Activated CD8-positive, alpha-beta memory T cell treated with anti-CD3 and anti-CD28 coated beads, Interleukin-2, amount 50 U/mL, for 4 hours (primary cell): ENCODE measurements at places on chromosomes 1 and 21.

DNA sequence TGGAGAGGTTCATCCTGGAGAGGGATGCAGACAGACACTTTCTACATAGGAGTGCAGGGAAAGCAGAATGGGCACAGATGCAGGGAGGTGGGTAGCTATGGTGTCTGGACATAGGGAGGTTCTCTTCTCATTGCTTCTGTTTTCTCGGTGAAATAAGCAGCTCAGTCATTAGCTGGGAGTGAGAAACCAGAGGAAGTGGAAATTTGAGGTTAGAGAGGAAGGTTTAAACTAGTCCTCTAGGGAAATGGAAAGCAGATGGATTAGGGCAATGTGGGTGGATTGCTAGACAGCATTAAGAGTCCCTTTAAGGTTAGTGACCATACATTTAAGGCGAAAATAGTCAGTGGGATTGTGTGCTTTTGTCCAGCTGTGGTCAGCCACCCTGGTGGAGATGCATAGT lies 39.6 kb downstream of the MPZL1 start:
- DNase-seq = no peak

GRCh38 chr1:58398714-58399113 lies 147.8 kb downstream of the OMA1 start:
- DNase-seq = no peak

DNA sequence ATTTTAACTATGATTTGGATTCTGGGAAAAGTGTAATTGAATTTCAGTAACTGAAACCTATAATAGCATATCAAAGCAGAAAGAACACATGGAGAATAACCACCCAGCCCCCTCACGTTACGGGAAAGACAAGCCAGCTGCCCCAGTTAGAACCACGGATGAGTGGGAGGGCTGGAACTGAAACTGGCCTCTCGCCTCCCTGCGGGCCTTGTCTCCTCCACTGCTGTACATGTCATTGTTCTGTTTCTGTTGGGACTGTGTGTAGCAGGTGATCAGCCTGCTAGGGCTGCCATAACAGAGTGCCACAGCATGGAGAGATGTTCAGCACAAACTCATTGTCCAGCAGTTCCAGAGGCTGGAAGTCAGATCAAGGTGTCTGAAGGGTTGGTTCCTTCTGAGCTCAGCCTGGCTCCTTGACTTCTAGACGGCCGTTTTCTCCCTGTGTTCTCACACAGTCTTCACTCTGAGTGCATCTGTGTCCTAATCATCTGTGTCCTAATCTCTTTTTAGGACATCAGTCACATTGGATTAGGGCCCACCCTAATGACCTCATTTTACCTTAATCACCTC lies 52.4 kb downstream of the MAP3K21 start:
- DNase-seq = no peak

- no peak for DNase-seq
Measured at GRCh38 chr1:59900640-59901039, 25.9 kb downstream of the CYP2J2 start.

DNA sequence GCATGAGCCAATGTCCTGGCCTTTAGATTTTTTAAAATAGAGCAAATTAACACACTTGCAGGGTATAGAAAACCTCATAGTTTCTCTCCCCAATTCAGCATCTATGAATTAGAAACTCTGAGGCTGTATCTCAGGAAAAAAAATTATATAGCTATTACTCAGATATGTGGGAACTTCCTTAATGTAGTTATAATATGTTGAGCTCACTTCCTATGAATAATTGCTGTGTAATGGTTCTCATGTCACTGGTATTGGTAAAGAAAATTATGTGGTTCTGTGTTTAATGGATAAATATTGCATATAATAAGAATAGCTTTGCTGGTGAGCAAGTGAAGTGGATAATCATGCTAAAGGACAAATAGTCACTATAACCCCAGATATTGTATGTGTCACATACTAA lies 2019.8 kb downstream of the NCAM2 start:
- no peak for DNase-seq

DNA sequence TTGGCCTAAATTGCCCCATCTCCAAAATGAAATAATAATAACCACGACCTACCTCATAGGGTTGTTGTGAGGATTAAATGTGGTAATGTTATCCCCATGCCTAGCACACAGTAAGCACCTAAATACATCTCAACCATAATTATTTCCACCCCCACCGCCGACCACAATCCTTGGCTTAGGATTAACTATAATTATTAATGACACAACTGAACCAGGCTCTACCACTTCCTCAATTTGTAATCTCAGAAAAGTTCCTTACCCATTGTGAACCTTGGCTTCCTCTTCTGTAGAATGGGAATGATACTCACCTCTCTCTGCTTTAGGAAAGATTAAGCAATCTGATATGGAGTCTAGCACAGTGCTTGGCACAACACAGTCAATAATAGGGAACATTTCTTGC lies 44.3 kb upstream of the TACSTD2 start:
- no peak for DNase-seq

- no peak for DNase-seq
Measured at GRCh38 chr1:244113532-244114320, 62.6 kb downstream of the ZBTB18 start.
